AG04449 (cell line): ENCODE measurements at places on chromosomes 2 and 18.

DNA sequence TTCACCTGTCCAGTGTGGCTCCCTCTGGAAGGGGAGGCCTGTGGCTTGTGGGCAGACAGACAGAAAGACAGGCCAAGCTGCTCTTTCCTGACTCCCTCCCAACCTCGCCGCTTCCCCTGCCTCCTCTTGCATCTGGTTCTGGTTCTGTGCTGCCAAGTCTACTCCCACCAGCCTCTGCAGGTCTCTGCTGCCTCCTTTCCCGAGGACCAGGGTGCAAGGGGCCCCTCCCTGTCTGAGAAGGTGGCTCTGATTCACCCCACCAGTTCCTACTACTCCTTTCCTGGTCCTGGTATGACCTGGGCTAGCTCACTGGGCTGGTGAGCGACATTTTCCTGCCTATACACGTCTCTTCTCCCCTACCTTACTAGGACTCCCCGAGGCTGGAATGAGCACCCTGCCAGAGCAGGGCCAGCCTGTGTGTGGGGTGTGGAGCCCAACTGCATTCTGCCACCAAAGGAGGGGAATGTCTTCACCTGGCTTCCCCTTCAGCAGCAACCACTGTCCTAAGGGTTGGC, 238.5 kb downstream of the CELF4 start:
- no peak for DNase-seq

DNA sequence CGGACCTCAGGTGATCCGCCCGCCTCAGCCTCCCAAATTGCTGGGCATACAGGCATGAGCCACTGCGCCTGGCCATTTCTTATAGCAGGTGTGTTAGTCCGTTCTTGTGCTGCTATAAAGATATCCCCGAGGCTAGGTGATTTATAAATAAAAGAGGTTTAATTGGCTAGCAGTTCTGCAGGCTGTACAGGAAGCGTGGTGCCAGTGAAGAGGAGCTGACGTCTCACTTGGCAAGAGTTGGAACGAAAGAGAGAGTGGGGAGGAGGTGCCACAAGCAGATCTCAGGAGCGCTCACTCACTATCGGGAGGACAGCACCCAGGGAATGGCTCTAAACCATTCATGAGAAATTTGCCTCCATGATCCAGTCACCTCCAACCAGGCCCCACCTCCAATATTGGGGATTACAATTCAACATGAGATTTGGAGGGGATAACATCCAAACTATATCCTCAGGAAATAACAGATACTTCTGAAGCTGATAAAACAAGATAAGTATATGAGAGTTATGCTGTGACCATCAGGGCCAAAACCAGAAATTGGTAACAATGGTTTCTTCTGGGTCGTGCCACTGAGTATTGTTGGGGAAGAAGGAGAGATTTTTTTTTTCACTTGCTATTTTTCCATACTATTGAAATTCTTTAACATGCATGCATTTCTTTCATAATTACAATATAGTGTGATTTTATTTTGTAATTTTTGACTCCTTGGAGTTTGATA, 7.4 kb upstream of the RMC1 start:
- DNase-seq, result no peak

DNA sequence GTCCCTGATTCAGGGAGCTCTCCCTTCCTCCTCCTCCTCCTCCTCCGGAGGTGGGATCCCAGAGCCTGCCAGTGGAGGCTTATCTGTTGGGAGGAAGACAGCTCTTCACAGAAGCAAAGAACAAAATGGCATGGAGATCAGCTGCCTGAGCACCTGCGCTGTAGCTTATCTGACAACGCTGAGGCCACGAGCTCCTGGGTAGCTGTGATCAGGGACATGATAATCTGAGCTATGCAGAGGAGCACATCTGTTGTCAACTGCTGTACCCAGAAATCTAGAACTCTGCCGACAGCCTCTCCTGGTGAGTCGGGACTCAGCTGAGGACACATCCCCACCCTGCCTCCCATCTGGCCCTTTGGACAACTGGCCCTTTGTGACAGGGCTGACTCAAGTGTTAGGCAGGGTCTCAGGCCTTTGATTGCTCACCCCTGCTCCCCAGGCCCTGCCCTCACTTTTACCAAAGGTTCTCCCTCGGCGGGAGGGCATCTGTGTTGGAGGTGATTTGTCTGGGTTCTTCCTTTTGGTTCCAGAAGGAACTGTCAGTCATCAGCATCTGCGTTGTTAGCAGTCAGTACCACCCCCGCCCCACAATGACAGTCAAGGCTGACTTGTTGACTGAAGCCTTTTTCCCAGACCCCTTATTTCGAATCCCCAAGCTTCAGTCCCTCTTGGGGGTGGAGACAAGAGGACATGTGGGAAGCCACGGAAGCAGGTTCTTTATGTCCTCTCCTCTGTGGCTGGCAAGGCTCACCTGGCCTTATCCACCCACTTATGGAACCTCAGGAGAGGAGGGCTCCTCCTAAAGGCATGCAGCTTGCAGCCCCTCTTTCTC, 5.9 kb upstream of the CNNM3 start:
- DNase-seq, result no peak

DNA sequence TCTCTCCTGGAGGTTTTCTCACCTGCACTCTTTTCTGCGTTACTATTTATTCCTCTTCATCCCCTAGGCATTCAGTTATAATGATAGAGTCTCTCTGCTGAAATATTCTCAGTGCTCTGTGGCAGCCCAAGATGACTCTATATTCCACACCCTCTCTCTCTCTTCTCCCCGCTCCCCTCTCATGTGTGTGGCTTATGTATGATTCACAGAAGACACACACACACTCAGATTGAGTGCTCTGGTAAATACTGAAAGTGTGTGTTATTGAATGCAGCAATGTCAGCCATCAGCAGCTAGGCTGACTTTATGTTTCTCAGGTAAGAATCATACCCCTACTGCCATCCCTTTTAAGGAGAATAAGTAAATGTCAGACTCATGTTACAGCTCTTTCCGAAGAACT, 201.2 kb downstream of the SLC4A10 start:
- no peak for DNase-seq

- no peak for DNase-seq
These were observed 249.3 kb downstream of the PARD3B start for GRCh38 chr2:204794624-204795023.

GRCh38 chr2:118224895-118225311, 136.6 kb downstream of the INSIG2 start:
- DNase-seq, result no peak

GRCh38 chr2:235358981-235359471, 134.8 kb upstream of the AGAP1 start:
- no peak for DNase-seq

DNA sequence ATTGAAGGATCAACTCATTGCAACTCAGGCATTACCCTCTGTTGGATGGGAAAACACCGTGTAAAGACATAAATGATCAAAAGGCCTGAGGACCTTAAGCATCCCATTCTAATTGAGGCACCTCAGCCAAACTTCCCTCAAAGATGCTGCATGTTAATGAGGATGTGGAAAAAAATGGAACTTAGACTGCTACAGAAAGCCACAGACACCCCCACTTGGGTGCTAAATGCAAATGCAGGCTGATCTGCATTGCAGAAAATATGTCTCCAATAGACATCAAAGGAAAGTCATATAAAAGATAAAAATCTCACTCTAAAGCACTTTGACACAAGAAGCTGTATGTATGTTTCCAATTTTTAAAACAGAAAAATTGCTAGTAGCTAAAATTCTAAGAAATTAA, 504.7 kb downstream of the KCNJ3 start:
- no peak for DNase-seq

DNA sequence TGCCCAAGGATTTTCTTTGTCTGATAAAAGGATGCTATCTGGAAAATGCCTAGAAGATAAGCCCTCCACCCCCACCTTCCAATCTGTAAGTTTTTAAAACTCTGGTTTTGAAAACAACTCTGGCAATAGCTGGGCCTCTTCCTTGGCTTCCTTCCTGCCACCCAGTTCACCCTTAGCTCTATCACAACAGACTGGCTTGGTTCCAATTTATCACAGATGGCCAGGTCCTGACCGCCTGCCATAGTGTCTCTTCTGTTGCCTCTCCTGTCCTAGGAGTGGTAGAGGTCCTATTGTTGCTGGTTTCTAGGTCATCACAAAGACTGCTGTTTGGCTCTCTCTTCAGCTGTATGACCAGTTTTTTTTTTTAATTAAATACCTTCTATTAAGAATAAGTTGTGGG, 1727.9 kb upstream of the SLC39A10 start:
- DNase-seq, result no peak

DNA sequence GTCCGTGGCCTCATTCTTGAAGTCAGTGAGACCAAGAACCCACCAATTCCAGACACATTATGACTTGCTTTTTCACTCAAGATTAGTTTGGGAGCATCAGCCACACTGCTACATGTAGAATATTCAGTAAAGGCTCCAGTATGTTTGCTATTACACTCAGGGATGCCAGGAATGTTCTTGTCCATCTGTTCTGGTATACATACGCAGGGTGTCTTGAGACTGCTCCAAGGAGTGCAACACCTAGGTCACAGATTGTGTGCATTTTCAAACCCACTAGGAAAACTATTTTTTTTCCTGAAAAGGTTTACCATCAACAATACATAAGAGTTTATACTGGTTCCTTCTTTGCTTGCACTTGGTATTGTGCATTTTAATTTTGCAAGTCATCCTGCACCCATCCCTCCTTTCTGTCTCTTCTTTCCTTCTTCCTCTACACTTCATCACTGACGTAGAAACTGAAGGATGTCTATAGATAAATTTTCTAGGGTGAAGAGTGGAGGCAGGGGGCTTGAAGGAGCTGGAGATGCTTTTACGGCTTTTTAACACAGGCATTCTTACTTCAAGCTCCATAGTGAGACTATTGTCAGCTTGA, 35.3 kb upstream of the MAP2 start:
- DNase-seq, result peak; percentile 12

GRCh38 chr2:33009249-33009648, 62.5 kb downstream of the LTBP1 start:
- DNase-seq, result no peak

DNA sequence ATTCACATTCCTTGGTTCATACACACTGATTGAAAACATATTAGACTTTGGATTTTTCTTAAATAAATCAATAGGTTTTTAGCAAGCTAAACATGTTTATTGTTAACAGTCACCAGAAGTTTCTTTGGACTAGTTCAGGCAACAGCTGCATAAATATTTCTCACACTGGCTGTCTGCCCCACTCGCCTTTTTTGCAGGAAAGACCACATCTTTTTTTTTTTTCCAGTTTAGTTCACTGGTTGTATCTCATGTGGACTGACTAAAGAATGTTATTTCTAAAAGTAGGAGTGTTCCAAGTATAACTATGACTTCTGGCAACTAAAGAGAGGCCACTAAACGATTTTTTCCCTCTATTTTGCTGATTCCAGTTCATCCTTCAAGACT, 31.1 kb downstream of the SLC40A1 start:
- DNase-seq, result no peak

- no peak for DNase-seq
These were observed at the start of the genes PECR and TMEM169 for GRCh38 chr2:216081487-216082116. Gene PECR, minus strand, starts transcription at chr2:216081809. Its CDS starts 68 bp downstream, at chr2:216081741. Gene TMEM169, plus strand, starts transcription at chr2:216081919. Its CDS starts 14,045 bp downstream, at chr2:216095964.
